Cerebellar nuclear complex (tissue), 1 donor: ENCODE measurements at places on chromosomes 7 and 10.

- DNase-seq = no peak
Observed at GRCh38 chr10:12579954-12580858, 230.9 kb downstream of the CAMK1D start.

GRCh38 chr7:141014125-141014523 lies 628 bp downstream of the MRPS33 start:
- no peak for DNase-seq

DNA sequence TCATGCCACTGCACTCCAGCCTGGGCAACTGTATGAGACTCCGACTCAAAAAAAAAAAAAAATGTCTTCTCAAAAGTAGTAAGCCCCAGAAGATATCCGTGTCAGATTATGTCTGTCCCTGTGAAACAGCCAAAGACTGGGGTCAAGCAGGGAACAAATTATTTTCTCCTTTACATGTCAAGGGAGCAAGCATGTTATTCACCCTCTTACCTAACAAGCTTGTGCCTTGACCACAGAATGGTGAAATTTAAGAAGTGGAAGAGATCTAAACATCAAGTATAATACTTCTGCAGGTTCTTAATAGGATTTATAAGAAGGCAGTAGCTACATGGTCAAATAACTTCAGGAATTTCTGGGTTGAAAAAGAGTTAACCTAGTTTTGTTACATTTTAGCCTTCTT lies 187.9 kb downstream of the ZNF365 start:
- no peak for DNase-seq

GRCh38 chr10:75166623-75166972 lies 44.0 kb upstream of the VDAC2 start:
- DNase-seq = no peak

- no peak for DNase-seq
Observed at GRCh38 chr7:73366990-73367389, 39.0 kb downstream of the FKBP6 start.

GRCh38 chr7:46032942-46033341 lies 111.9 kb upstream of the IGFBP3 start:
- DNase-seq = no peak
